Muscle of back (tissue), 13 donors: ENCODE measurements at places on chromosomes 16 and 17. TPM values are rescaled to one million over a fixed set of nuclear protein-coding genes. Genes with fewer than 3 reads are reported as not detected.

GRCh38 chr16:74749291-74750055 lies 25.1 kb downstream of the FA2H start:
- DNase-seq = no peak

Gene PCGF2
- 37.0 TPM for polyA plus RNA-seq

DNA sequence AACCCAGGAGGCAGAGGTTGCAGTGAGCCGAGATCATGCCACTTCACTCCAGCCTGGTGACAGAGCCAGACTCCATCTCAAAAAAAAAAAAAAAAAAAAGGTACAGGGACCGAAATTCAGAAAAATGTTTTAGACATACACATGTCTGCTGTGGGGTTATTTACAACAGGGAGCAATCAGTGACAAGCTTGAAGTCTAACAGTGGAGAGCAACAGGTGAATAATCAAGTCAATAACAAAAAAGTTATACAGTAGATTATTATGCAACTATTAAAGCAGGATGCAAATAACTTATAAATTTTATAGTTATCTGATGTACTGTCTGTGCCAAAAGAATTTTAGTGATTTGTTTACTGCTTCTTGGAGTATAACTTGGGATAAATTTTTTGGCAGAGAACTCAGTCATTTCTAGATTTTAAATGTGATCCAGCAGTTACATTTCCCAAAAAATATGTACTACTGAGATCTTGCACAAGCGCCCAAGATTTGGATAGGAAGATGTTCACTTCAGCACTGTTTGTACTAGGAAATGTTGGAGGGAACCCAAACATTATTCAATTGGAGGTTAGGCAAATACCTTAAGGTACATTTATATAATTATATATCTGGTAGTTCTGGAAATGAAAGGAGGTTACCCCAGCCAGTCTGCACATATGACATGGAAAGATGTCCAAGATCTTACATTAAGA lies 34.1 kb downstream of the EEF2K start:
- peak; percentile 80 for DNase-seq

DNA sequence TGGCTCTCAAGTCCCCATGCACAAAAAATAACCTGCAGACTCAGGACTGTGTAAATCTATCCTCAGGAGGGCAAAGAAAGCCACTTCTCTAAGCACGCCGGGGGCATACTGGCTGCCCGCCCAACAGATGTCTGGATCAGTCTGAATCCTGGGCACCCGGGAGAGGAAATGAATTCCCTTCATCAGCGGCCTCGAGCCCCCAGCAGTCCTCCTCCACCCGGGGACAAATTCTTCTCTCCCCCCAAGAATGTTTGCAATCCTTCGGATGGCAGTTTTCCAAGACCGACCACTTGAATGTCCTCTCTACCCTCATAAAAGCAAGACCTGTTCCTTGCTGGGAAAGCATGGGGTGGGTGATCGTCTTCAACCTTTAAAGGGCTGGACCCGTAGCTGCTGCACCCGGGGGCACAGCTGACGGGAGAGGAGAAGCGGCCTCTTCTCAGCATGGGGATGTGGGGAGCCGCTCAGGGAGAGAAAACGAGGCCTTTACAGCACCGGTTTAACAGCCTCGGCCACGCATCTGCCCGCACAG lies 9.4 kb upstream of the MAP2K3 start:
- peak; percentile 62 for DNase-seq

DNA sequence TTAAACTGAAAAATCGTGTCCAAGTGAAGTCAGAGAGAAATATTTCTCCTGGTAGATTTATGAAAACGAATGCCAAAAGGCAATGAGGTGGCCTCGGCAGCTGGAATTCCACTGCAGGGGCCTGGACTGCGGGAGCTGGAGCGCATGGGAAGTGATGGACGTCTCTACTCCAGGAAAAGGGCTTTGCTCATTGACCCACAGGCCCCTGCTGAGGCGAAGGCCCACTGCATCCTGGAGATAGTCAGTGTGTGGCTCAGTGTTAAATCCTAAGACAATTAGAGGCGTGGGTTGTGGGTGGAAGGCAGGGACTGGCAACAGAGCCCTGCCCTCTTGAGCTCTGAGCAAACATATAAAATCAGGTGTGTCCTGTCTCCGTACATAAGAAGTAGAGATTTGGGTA lies 191.4 kb downstream of the SLC39A11 start:
- no peak for DNase-seq

Gene C17orf67
- 2.6 TPM for polyA plus RNA-seq

- DNase-seq = no peak
Measured at GRCh38 chr17:36705874-36706731, 104.7 kb downstream of the MRM1 start.
